ENCODE measurements at places on chromosomes 2 and 18.

- no peak for DNase-seq
These were observed 50.1 kb downstream of the THUMPD2 start for GRCh38 chr2:39728941-39729351.

DNA sequence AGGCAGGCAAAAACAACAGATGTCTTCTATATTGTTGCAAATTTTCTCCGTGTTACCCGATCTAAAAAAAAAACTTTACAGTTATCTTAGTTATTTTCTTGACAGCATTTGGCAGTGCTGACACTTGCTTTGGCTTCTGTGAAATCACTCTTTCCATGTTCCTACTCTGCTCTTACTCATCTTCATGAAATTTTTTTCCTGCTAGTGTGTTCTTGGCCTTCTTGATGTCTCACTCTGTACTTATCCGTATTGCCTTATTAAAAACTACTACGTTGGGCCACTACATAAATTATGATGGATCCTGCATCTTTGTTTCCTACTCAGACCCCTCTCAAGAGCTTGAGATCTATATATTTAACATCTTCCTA is 134.4 kb downstream of the IKZF2 start:
- DNase-seq: no peak

GRCh38 chr18:39624961-39625360 is 2059.4 kb upstream of the CELF4 start:
- no peak for DNase-seq

DNA sequence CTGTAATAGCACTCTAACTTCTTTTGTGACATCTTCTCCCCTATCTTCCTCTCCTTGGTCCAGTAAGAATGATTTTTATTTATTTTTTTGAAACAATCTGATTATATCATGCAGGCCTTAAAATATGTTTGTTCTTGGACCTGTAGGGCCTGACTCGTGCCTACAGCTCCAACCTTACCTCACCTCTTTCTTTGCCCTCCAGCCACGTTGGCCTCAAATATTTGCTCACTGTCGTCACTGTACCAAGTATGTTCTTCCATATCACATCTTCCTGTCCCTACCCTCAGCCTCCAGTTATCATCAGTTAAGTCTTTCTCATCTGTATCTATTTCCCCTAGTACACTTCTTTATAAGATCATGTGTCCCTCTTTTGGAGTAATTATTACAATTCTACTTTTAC is 125.5 kb downstream of the CDH7 start:
- DNase-seq: no peak

- no peak for DNase-seq
These were observed 687.8 kb upstream of the DDX18 start for GRCh38 chr2:117126656-117127055.

DNA sequence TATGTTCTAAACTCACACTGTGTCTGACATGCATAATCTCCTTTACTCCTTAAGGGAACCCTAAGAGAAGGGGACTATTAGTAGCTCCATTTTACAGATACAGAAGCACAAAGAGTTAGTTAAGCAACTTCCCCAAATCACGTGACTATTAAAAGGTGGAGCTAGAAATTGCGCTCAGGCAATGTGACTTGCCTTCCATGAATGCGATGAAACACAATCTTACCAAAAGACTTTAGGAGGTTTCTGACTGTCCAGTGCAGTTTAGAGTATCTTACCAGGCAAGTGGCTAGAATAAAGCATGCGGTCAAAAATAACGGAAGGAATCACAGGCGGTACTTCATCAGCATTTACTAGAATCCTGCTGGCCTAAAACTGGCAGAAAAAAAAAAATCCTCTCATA is 70.4 kb downstream of the ZNF521 start:
- DNase-seq: no peak

GRCh38 chr18:44423814-44424644 is 256.7 kb upstream of the SETBP1 start:
- no peak for DNase-seq

DNA sequence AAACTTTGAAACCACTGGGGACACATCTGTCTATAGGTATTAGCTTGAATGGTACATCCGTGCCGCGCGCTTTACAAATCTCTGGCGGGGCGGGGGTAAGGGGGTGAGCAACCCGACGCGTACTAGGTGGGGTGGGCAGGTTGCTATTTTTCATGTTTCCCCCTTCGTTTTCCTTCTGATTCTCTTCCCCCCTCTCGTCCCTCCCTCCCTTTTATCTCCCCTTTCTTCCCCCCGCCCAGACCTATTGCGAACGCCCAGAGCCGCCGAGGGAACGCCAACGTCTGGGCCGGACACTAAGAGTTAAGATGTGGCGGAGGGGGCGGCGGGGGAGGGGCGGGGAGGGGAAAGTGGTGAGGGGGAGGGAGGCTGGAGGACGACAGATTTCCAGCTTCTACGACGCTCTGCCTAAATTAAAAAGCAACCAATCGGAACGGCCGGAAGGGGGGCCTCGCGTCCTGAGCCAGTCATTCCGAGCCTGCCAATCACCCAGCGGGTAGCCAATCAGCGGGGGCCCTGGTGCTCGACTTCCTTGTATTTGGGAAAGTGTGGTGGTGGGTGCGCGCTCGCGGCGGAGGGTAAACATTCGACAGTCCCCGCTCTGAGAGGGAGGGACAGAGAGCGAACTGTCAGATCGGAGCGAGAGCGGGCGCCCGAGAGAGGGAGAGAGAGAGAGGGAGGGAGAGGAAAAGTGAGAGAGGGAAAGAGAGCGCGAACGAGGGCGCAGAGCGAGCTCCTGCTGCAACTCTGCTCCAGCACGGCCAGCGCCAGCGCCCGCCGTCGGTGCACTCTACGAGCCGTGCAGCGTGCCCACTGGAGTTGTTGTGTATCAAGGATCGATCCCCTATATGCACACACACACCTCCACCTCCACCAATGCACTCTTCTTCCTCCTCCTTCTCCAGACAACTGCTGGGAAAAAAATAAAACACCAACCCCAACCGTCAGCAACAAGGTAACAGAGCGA is at the start of gene POU3F3:
Gene POU3F3, plus strand, starts transcription at position 582 of the 964 bp plus-strand sequence. CDS start 1,396 bp downstream, outside the sequence.
- no peak for DNase-seq

DNA sequence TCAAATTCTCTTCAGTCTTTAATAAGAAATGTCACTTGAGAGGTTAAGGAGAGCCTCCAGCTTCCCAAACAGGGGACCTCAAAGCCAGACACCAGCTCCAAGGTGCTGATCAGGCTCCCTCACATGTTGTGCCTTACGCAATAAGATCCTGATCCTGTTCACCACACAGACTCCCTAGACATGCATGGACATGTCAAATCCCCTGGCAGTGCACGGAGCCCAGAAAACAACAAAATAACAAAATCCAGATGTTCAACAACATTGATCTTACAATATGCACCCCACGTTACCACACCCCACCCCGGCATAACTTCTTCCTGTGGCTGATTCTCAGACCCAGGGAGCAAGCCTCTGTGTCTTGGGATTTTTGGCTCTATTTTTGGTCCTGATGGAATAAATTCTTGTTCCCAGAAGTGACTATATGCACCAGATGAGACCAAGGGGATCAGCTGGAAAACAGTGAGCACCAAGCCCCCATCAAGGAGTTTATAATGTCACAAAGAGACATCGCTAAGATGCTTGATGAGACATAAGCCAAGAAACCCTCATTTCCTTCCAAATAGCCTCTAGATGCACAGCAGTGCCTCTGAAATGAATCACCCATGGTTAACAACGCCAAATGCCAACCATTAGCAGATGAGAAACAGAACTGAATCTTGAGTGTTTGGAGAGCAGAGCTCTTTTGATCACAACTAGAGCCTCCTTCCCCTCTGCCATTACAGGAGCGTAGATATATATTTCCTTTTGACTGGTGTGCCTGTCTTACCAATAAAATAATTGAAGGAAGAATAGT is 198.2 kb downstream of the PRKCE start:
- no peak for DNase-seq

GRCh38 chr2:197113275-197113711 is 186.8 kb upstream of the PGAP1 start:
- no peak for DNase-seq

DNA sequence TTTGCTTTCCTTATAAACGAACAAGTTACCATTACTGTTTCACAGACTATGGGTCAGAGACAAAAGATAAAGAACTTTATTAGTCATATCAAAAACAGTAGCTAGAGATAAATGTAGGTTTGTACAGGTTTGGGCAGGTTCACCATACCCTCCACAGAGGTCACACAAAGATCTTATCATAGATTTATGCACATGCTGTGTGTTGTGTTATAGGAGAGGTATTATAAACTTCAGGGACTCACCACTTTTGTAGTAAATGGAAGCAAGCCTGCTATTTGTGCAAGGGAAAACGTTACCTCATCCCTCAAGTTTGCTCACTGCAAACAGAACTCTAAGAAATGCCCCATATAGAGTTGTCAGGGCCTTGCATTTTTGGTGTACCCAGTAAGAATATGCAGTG is 584.5 kb upstream of the LRRTM1 start:
- DNase-seq: no peak

GRCh38 chr18:31294199-31294747 is 23.7 kb upstream of the DSG1 start:
- DNase-seq: no peak

DNA sequence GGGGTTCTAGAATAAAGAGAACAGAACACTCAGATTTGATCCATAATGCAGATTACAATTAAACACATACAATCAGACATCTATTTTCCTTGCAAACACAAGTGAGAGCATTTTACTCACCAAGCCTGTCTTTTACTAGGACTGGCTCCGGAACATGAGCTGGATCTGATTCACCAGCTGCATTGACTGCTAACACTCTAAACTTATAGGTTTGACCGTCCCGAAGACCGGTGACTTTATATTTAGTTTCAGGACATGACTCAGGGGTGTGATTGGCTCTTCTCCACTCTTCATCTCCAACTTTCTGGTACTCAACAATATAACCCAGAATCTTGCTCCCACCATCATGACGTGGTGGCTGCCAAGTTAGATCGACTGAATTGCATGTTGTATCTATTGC is 112.4 kb downstream of the PLEKHA3 start:
- DNase-seq: no peak

GRCh38 chr2:237743561-237744269 is 54.9 kb upstream of the RBM44 start:
- DNase-seq: no peak

GRCh38 chr2:39466311-39466710 is 29.2 kb upstream of the MAP4K3 start:
- DNase-seq: no peak

Data from GM12892 (cell line).